Cerebellum (tissue), 4 donors: ENCODE measurements at places on chromosomes 13 and 19. TPM values are rescaled to one million over a fixed set of nuclear protein-coding genes. Genes with fewer than 3 reads are reported as not detected.

Gene CRTC1
- total RNA-seq: 12.8 TPM

Gene HCN2
- total RNA-seq: 7.3 TPM

Gene EDDM13
- total RNA-seq: not detected

Gene LMO7
- total RNA-seq: 28.9 TPM
